ENCODE measurements at places on chromosomes 5 and 9.

GRCh38 chr5:170257370-170257769 lies 24.6 kb downstream of the C5orf58 start:
- no peak for DNase-seq

DNA sequence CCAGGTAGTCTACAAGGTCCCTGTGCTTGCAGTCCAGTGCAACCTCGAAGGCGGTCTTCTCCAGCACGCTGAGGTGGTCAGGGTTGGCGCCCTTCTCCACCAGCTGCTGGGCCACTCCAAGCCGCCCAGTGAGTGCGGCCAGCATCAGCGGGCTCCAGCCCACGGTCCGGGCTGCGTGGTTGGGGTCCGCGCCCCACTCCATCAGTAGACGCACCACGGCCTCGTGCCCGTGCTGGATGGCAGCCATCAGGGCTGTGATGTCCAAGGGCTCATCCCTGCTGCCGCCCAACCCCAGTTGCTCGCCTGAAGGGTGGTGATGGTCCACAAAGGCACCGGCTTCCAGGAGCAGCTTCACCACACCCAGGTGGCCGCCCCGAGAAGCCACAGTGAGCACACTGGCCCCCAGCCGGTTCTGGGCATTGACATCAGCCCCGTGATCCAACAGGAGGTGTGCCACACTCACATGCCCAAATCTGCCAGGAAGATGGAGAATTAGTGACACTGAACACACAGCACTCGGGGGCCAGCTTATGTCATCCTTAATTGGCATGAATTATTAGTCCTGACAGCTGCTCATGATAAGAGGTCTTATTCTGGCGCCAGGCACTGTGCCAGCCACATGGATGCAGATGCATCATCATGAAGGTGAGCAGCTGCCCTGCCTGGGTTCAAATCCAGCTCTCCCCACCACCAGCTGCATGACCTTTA lies 6.1 kb downstream of the ANKS6 start:
- DNase-seq, result no peak

DNA sequence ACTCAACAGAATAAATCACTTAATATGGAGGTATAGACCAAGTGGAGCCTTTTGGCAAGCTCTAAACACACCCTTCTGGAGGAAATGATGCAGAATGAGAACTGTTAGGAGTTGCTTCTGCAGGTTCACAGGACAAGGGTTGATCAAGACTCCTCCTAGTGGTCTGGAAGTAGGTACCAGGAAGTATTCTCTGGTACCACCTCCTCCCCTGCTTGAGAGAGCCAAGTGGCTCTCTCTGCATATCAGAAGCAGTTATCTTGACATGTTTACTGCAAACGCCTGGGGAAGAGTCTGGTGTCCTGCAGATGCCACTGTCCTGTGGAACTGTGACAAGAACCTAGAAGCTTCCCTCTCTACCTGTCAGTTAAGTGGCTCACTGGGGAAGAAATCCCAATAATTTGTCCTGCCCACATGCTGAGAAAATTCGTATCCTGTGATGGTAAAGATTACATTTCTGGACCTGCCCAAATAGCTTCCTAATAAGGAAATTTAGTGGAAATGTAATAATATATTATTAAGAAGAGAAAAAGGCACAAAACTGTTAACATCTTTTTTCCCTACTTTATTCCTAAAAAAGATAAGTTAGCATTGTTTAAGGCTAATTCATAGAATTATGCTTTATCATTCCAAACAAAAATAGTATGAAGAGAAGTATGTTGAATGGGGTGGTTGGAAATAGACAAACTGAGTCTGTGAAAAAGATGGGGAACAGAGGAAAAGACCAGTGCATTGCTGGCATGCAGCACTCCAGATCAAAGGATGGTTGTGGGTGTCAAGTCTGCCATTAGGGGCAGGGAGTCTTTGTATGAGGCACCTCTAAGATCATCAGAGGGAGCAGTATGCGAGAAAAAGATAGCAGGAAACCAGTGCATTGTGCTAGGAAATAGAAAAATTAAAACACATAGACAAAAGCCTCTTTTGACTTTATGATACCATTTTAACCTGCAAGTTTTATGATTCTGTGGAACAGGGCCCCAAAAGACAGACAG lies 118.8 kb downstream of the CDC42SE2 start:
- no peak for DNase-seq

DNA sequence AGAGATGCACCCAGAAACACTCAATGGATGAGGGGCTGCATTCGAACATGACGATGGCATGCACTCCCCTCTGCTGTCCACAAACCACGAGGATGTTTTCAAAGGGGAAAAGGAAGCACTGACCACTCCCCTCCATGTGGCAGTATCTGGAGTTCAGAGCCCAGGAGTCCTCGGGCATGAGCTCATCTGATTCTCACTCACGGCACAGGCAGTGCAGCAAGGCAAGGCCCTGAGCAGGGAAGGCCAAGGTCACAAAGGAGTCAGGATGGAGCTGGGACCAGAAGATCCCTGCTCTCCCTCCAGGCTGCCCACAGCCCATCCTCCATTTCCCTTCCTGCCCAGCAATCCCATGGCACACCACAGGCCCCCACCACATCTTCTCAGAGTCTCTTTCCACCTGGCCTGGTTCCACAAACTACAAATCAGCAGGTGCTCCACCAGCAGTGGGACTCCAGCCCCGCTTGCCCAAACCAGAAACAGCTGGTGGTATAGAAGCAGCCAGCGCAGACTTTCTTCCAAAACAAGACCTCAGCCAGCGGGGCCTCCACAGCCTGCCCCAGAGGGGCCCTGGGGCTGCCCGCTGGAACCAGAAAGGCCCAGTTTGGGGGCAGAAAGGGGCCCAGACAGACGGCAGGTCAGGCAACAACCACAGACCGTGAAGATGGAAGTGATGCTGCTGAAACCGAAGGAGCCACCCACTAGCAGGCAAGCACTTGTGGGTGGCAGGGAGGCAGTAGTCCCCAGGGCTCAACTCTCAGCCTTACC lies 12.2 kb downstream of the TNIP1 start:
- DNase-seq, result peak; percentile 60

- no peak for DNase-seq
Observed at GRCh38 chr9:27537027-27537435, 7.4 kb upstream of the MOB3B start.

GRCh38 chr5:36875051-36875789 lies 1.3 kb upstream of the NIPBL start:
- DNase-seq, result peak; percentile 37

DNA sequence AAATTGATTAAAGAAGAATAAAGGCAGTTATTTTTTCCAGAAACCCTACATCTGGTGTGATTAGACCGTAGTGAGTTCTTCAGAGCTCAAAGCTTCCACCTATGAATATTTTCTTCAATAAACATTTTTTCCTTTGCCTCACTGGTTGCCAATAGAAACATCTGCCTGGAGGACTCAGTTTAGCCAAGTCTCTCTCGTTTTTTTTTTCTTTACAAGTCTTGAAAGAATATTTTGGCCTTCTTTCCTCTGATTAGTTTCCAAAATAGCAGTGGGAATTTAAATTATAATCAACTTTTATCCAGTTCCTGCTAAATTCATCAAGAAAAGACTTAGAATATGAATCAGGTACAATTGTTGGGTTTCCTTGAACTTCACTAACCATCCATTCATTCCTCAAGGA lies 897.5 kb downstream of the TLE1 start:
- DNase-seq, result no peak

- no peak for DNase-seq
Observed at GRCh38 chr5:78797936-78798672, 149.5 kb upstream of the LHFPL2 start.

DNA sequence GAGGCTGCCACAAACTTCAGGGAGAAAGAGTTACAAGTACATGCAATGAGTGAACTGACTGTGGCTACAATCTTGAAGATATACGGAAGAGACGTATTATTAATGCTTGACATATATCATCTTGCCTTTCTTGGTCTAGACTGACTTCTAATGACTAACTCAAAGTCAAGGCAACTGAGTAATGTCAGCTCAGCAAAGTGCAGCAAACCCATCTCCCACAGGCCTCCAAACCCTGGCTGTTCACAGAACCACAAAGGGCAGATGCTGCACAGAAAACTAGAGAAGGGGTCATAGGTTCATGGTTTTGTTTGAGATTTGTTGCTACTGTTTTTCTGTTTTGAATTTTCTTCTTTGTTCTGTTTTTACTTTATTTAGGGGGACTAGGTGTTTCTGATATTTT lies 21.0 kb downstream of the IL7R start:
- DNase-seq, result no peak

DNA sequence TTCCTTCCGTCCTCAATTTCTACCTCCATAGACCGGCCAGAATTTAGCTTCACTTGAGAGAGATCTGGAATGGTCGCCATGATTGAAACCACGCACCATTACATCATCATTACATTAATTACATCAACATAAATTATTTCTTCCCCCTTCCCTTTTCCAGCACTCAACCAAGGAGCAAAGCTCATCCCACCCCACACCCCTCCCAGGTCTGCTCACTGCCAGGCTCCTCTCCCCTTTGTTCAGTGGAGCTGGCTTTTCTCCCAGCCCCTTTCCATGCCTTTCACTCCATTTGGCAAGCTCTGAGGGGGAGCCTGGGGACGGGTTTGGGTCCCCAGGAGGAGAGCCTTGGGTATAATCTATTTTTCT lies 8.4 kb downstream of the RACK1 start:
- DNase-seq, result no peak

DNA sequence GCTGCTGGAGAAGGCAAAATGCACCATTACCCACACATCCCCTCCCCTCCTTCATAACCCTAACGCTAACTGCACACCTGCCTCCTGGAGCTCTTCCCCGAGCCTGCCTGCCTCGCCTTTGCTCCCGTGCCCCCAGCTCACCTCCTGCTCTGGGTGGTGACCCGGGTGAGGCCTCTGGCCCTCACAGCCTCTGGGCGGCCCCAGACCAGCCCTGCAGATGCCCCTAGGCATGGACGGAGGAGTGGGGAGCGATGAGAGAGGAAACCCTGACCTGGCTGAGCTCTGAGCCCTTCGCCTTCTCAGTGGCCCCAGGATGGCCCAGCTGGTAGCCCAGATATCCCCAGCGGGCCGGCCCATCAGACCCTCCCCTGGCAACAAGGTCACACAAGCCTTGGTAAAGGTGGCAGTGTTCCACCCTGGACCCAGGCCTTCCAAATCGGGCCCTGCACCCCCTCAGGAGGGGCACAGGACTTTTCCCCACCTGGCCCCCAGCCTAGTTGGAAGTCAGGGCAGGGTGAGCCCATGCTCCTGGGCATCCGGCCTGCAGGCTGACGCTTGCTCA lies 14.5 kb upstream of the CAMSAP1 start:
- DNase-seq, result no peak

DNA sequence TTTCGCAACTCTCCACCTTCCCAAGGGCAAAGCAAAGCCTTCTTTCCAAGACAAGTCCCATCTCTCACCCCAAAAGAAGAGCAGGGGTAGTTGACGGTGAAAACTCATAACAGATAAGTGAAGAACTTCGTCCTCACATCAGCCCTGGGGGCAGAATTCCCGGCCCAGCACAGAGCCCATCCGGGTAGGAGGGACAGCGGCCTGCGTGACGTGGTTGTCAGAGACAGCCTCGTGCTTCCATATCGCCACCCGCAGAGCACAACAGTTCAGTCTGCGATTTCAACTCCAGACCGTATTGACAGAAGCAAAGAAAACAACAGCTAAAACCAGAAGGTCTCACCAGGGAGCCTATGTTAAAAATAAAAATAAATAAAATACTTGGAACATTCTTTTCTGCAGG lies 273.2 kb downstream of the SYK start:
- no peak for DNase-seq

DNA sequence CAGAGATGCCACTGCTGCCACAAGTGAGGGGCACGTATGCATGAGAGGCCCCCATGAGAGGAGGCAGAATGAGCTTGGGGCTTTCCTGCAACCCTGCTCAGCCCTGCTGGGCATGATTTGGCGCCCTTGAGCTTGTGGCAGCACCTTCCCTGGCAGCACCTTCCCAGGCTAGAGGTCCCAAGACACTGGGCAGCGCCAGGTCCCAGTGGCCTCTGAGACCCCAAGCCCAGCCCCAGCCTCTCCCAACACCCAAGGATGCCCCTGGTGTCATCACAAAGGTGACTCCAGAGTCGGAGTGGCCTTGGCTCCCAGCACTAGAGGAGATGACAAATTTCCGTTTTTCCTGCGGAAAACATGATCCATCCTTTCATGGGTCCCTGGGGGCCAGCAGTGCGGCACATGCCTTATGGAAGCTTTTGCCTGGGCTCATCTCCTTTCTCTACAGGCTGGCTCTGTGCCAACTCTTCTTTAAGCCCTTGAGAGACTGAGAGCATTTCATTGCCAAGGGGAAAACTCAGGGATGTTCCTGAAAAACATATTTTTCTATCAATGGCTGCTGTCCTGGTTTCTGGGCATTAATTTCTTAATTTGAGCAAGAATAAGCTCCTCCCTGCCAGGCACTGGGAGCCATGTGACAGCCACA lies 77.1 kb upstream of the ADAMTS2 start:
- no peak for DNase-seq

DNA sequence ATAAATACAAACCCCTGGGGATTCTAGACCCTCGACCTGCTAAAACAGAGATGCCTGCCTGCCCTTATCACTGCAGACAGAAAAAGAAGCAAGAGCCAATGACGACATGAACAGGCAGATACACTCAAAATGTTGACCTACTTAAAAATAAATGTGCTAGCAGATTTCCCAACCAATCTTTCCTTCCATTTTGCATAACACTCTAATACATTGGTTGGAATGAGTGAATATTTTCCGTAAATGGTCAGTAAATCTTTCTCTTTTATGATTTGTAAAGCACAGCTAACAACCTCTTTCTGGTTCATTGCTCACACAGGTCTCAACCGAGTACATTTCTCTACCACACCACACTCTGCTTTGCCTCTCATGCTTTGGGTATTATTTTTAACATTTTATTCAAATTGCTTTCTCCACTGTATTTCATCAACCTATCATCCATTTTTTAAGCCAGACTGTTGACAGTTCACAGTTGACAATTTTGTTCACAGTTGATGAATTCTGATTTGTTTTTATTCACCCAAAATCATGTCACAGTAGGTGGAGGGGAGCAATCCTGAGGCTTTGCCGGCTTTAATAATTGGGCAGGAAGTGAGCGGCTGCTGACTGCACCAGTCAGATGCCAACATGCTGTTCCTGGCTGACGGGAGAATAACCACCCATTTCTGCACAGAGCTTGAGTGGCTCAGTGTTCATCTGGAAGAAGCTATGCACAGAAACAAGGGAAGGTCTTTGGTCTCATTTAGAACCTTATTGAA lies 426.6 kb downstream of the SPOCK1 start:
- DNase-seq, result no peak

- DNase-seq, result no peak
Observed at GRCh38 chr5:1168796-1169195, 32.6 kb upstream of the SLC6A19 start.

DNA sequence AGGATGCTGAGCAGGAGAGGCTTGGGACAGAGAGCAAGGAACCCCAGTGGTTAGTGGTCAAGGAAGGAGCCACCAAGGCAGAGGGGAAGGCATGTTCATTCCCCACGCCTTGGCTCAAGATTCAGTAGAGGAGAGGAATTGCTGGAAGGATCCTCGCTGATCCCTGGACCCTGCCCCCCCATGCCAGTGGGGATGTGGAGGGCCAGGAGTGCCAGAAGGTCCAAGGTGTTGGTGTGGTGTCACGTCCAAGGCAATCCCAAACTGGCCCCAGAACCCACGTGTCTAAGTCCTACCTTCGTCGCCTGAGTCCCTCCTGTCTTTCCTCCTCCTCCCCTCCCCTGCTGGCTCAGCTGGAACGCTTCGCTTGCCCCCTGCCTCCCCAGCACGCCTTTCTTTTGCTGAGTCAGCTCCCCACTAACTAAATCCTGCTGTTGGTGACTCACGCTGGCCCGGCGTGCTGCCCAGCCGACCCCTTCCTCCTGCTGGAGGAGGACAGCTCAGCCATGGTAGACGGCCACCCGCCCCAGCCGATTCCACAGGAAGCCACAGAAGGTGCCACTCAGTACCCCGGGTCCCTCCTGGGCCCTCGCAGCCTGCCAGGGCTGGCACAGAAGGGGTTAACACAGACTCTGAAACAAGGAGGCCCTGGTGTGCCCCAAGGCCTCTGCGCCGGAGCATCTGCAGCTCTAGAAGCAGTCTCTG lies 37.6 kb upstream of the ORM1 start:
- no peak for DNase-seq

All from activated T-cell treated with anti-CD3 and anti-CD28 coated beads for 48 hours (primary cell).